A549 treated with AZD2906 at 1 μM for 4 hours (cell line): ENCODE measurements at places on chromosomes 1 and 21. TPM values are rescaled to one million over a fixed set of nuclear protein-coding genes. Genes with fewer than 3 reads are reported as not detected.

Gene CRYZ
- total RNA-seq: 77.5 to 89.3 TPM (median 88.0 TPM) in 5 replicates

Gene LMX1A
- not detected in 5 replicates for total RNA-seq

Gene GPBP1L1
- 28.7 to 47.3 TPM (median 31.8 TPM) in 5 replicates for total RNA-seq

Gene GALE
- 68.2 to 77.4 TPM (median 70.0 TPM) in 5 replicates for total RNA-seq

Gene ZSCAN20
- 1.5 to 2.2 TPM (median 1.7 TPM) in 5 replicates for total RNA-seq

Gene DENND2D
- 0.93 to 1.4 TPM (median 1.3 TPM) in 5 replicates for total RNA-seq
